Fibroblast of skin of left quadriceps (primary cell): ENCODE measurements at places on chromosomes 5 and 9.

DNA sequence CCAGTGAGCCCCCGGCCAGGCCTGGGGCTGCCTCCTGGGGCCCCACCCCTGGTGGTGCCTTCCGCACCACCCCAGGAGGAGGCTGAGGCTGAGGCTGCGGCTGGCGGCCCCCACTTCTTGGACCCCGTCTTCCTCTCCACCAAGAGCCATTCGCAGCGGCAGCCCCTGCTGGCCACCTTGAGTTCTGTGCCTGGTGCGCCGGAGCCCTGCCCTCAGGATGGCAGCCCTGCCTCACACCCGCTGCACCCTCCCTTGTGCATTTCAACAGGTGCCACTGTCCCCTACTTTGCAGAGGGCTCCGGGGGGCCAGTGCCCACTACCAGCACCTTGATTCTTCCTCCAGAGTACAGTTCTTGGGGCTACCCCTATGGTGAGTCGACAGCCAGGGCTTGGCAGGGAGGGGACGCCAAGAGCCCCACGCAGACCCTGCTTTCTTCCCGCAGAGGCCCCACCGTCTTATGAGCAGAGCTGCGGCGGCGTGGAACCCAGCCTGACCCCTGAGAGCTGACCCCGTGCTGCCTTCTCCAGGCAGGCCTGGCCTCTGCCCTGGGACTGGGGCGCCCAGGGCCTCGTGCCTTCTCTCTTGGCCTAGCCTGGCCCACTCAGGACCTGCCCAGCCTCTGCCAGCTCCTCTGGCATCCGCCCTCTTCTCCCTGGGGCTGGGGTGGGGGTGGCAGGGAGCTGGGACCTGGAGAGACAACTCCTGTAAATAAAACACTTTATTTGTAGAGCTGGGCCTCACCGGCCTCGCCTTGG is 4.0 kb upstream of the EHMT1 start:
- no peak for DNase-seq

GRCh38 chr5:101278011-101278687 is 375.1 kb upstream of the ST8SIA4 start:
- no peak for DNase-seq

DNA sequence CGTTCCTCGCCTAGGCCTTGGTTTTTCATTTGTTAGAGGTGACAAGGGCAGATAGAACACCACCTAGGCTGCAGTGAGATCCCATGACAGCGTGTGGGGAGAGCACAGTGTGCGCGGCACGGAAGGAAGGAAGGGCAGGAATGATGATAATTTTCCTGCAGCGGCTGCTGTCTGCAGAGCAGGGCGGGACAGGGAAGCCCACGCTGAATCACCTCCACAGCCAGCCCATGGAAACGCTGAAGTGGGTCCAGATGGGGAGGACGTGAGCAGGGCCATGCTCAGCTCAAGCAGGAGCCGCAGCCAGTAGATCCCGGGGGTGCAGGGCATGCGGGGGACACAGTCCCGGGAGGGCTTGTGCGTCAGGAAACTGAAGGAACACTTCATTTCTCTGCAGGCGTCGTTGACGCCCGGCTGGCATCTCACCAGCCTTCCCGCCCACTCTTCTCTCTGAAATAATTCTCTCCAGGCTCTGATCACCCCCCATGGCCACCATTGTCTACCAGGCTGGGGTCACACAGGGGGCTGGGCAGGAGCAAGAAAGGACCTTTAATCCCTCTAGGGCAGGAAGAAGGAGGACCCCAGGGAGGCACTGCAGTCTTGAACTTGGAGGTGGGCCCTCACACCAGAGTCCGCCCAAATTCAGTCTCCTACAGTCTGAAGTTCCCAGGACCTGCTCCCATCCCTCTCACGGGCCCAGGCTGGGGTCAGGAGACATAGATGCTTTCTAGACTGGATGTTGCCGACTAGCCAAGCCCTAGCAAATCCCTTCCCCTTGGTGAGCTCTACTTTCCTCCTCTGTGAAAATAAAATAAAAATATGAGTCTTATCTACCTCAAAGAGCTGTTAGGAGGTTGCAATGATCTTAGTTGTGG is 20.9 kb upstream of the SYNPO start:
- DNase-seq = no peak

DNA sequence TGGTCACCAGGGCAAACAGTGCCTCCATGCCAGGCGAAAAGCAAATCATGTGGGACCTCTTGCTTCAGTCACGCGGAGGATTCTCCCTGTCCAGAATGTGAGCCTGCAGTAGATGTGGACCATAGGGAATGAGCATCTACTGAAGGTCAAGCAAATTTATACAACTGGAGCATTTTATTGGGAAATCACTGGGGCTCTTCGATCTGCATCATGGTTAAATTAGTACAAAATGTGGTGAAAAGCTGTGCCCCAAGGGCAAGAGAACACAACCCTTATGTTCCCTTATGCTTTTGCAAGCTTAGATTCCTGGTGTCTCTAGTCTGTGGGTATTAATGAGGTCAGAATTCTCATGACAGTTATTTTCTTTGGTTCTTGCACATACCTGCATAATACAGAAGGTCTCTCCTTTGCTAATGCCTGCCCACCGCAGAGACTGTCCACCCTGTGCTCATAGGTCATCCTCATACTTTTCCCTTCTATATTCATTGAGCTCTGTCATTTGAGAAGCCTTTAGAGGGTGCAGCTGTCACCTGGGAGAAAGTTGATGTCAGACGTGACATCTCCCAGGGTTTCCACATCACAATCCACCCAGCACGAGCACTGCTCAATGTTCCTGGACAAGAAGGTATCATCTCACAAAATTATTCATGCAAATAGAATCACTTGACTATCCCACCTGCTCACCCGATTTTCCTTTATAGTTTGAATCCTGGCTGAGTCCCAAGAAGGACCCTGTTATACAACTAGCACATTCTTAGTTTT is 111.7 kb downstream of the NXNL2 start:
- DNase-seq = no peak

DNA sequence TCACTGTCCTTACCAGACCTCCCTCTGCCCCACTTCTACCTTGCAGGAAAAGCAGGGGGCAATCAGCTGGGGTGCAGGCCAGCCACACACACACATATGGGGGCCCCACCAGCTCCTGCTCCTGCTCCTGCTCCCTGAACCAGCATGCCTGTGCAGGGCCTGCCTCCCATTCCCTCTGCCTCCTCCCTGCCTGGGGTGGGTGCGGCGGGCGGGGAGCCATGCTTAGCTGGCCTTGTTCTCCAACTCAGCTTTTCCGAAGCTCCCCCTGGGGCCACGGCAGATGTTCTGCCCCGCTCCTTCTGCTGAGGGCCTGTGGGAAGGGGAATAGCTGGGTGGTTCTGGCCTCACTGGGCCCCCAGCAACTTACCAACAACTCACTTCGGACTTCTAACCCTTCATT is 89.8 kb downstream of the ZNF354C start:
- no peak for DNase-seq
